ENCODE measurements at places on chromosomes 4 and X.
A peak's percentile ranks its signal among the peaks of the same experiment; 100 is the strongest.

DNA sequence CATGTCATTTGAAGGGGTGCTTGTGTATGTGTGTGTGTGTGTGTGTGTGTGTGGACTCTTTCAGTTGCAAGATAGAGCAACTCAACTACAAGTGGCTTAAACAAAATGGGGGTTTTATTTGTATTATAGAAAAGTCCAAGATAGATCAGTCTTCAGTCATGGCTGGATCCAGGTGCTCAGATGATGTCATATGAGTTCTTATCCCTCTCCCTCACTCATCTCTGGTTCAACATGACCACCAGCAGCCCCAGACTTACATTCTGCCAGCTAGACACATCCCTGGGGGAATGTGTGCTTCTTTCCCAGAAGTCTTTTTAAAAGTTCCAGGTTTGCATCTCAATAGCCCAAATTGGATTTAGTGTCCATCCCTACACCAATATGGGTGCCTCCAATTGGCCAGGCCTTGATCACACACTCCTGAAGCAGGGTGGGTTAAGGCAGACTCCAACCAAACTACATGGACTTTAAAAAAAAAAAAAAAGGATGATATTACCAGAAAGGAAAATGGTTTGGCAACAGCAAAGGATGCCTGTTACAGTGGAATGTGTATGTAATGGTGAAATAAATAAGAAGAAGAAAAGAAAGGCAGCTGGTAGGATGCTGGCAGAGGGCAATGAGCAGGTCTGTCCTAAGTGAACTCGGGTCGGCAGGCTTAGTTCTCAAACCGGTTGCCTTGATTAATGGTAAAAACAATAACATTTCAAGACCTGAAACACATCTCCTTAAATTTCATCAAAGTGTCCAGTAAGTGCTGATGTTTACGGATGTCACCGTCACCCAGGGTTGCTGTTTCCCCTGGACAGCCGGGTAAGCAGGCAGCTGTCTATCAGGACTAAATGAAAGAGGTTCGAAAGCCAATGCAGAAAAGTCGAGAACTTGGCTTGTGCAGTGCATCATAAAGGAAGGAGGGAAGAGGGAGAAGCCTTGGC is 107.7 kb downstream of the SMIM20 start:
- no peak for DNase-seq

DNA sequence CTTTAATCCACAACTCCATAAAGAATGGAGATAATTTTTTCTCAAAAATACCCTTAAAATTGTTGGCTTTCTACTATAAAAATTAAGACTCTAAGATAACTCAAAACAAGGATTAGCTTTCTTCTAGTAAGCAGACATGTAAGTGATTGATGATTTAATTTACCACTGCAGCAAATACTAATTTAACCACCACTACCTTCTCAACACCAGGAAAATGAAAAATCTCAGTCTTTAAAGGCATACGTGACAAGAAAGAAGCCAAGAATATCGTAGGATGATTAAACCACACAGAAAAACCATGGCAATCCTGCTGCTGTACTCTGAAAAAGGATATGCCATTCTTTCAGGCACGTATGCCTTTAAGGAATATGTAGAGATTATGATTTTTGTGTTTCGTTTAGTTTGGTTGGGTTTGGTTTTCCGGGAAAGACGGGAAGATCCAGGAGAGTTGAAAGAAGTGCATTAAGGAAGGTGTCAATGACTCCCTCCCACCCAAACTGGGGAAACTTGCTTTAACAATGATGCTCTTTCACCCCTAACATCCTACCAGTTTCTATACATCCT is 881 bp downstream of the LRCH2 start:
- no peak for DNase-seq

GRCh38 chrX:24741330-24741729 is 47.6 kb downstream of the POLA1 start:
- no peak for DNase-seq

DNA sequence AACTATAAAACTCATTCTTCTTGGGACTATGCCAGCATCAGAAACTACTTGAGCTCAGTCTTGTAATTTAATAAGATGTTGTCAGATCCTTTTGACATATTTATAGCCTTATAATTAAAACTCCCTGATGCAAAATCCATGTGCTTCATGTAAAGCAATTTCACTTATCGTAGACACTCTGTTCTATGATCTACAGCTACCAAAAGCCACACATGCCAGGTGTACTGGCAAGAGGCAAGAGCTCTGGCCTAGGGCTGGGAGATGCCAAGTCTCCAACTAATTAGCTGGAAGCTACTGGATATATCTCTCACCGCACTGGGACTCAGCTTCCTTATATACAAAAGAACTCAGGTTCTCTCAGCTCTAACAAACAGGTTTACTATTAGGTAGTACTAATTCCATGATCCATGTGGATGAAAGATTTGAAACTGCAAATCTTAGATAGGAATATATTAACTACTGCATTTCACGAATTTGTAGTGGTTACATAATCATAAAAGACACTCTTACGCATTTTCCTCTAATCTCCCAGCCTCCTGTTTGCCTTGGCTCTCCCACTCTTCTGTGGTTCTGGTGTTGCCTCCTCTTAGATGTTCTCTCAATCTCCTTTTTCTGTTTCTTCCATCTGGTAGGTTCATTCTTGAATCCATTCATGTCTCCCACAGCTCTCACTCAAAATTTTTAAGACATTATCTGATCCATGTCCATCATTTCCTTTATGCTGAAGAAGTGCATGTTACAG is 103.0 kb downstream of the HHIP start:
- no peak for DNase-seq

DNA sequence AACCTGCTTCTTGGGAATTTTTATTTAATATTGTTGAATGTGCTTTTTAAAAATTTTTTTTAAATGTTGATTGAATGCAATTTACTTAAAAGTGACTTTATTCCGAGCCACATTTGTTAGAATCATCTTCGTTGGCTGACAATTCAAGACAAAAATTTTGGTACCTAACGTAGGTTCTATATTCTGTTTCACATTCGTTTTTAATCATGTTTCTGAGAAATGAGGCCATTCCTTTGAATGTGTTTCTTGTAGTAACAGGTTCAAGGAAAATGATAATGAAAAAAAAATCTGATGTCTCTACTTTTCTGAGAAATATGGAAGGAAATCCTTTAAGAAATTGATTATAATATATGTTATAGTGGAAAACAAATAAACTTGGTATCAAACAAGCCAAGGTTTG is 92.3 kb upstream of the DCLK2 start:
- DNase-seq: no peak

DNA sequence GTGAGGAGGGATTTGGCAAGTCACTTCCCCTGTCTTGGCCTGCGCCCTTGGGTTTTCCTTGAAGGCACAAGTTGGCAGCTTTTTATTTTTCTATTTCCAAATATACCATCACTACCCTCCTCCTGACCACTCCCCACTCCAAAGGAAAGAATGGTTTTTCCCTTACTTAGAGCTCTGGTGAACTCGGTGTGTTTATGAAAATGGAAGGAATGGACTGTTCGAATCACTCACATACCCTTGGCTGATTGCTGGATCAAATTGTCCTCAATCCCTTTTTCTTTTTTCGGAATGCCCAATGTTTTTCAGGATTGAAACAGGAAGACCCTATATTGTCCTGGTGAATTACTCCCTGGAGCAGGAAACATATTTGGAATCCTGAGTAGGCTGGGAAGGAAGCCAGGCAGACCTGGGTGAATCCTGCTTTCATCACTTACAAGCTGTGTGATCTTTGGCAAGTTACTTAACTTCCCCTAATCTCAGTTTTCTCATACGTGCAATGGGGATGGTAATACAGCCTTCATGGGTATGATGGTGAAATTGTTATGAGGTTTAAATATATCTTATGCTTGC is 70.7 kb downstream of the RTL5 start:
- no peak for DNase-seq

GRCh38 chr4:183013730-183014002 is 85.4 kb upstream of the WWC2 start:
- DNase-seq: no peak

GRCh38 chr4:145921231-145921630 is 17.4 kb downstream of the ZNF827 start:
- DNase-seq: no peak

GRCh38 chr4:39103291-39103690 is 41.3 kb downstream of the KLHL5 start:
- no peak for DNase-seq

- peak; percentile 55 for DNase-seq
Observed at GRCh38 chr4:2484993-2485392, 16.1 kb downstream of the RNF4 start.
